ENCODE measurements at places on chromosomes 5 and 9. TPM values are rescaled to one million over a fixed set of nuclear protein-coding genes. Genes with fewer than 3 reads are reported as not detected.

- H3K36me3 ChIP-seq: no peaks in the 10 kb centered on the region
- DNase-seq: no peak
Observed at GRCh38 chr5:122697191-122697590, 77.7 kb upstream of the SNX2 start.

The SLC24A2 gene
- 0.30 TPM for total RNA-seq

- no peaks in the 10 kb centered on the region for H3K36me3 ChIP-seq
- H3K4me1 ChIP-seq: peaks cover 17% of the 10 kb centered on the region
- no peak overlapping the region for H3K4me3 ChIP-seq
- H3K27me3 ChIP-seq: no peaks in the 10 kb centered on the region
Observed at GRCh38 chr9:122125509-122126330, 32.6 kb upstream of the TTLL11 start.

The COMMD10 gene
- 32.7 TPM for total RNA-seq

The HTR4 gene
- not detected for total RNA-seq

DNA sequence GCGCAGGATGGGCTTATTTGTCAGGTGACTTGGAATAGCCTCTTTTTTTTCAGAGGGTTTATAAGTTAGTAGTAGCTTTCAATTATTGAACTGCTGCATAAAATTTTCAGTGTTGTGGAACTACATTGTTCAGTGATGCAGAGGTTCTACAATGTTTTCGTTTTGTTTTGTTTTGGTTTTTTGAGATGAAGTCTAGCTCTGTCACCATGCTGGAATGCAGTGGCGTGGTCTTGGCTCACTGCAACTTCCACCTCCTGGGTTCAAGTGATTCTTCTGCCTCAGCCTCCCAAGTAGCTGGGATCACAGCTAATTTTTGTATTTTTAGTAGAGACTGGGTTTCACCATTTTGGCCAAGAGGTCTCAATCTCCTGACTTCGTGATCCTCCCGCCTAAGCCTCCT, 22.0 kb downstream of the NUP188 start:
- no peaks in the 10 kb centered on the region for H3K27me3 ChIP-seq
- H3K27ac ChIP-seq: no peak overlapping the region
- H3K4me3 ChIP-seq: no peak overlapping the region
- H3K36me3 ChIP-seq: peaks cover 69% of the 10 kb centered on the region

DNA sequence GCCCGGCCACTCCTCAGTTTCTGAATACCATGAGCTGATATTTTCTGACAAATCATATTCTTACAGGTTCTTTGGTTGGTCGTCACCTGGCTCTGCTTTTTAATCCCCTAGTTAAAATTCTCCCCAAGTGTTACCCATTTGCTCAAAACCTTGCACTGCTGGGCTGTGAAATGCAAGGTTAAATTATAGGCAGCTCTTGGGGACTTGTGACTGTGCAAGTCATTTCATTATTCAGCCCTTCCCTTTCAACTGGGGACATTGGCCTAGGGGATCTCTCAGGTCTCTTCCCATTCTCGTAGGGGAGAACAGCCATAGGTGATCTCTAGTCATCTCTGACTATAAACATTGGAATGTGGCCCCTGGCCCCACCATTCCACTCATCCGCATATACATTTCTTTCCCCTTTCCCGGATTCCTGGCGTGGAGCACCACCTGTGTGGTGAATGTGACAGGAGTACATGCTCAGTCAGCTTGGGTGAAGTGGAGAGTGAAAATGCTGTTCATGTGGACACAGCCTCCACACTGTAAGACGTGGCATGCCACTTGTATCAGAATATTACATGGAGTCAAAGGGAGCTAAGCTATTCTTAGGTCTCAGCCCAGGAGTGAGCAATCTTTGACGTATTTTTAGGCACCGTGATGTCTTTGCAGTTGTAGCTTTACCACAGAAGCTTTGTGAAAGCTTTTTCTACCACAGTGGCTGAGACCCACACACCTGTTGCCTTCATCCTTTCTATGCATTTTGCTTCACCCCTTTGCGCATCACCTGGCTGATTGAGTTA, 386.7 kb downstream of the KDM4C start:
- no peak for DNase-seq
- peaks cover 14% of the 10 kb centered on the region for H3K36me3 ChIP-seq

- H3K4me3 ChIP-seq: no peak overlapping the region
- H3K36me3 ChIP-seq: no peaks in the 10 kb centered on the region
- no peak for DNase-seq
- H3K4me1 ChIP-seq: no peaks in the 10 kb centered on the region
Observed at GRCh38 chr5:147467973-147468508, 41.8 kb downstream of the DPYSL3 start.

The IFNA21 gene
- total RNA-seq: not detected

DNA sequence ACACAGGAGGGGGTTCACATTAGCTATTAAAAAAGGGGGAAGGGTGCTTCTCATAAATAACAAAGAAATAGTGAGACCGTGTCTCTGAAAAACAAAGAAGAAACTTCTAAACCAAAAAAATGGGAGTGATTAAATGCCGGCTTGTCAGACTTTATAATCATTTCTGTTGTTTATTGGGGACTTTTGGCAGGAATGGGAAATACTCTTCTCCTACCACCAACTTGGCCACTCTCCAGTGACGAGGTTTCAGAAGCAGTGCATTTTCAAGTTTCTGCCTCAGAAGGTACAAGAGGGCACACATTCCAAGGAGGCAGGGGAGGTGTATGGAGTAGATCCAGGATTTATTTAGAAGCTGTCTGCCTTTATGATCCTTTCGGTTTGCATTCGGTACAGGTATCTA, 46.2 kb downstream of the LIX1 start:
- no peak for DNase-seq
- no peaks in the 10 kb centered on the region for H3K36me3 ChIP-seq
- H3K4me3 ChIP-seq: no peak overlapping the region
- H3K27ac ChIP-seq: no peak overlapping the region

The IL9 gene
- total RNA-seq: not detected

DNA sequence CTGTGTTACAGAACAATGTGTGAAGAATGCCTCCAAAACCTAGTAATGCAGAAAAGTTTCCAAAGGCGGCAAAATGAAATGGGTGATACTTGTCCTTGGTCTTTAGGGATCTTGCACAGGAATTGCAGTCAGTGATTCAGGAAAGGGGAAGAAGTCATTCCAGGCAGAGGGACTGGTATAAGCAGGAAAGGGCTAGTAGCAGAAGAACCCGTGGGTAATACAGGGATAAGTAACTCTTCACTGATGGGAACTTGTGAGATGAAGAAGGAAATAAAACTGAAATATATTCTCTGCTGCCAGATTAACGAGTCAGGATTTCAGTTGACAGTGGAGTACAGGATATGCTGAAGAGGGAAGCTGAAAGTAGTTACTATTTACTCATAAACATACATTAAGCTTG, 1.2 kb downstream of the SRFBP1 start:
- H3K4me3 ChIP-seq: peak overlapping the region; percentile 98
- peaks cover 3% of the 10 kb centered on the region for H3K27me3 ChIP-seq
- H3K36me3 ChIP-seq: no peaks in the 10 kb centered on the region
- no peak overlapping the region for H3K27ac ChIP-seq

- H3K36me3 ChIP-seq: peaks cover 46% of the 10 kb centered on the region
- H3K27ac ChIP-seq: peak overlapping the region; percentile 79
- peak overlapping the region; percentile 71 for H3K4me3 ChIP-seq
- peaks cover 85% of the 10 kb centered on the region for H3K4me1 ChIP-seq
- DNase-seq: peak; percentile 34
Observed at GRCh38 chr9:89477811-89478630, 19.9 kb downstream of the SEMA4D start.

- DNase-seq: no peak
- no peaks in the 10 kb centered on the region for H3K4me1 ChIP-seq
- no peak overlapping the region for H3K4me3 ChIP-seq
- H3K36me3 ChIP-seq: no peaks in the 10 kb centered on the region
- no peaks in the 10 kb centered on the region for H3K27me3 ChIP-seq
- H3K27ac ChIP-seq: no peak overlapping the region
Observed at GRCh38 chr5:61044545-61044944, 99.5 kb downstream of the NDUFAF2 start.

GRCh38 chr9:125867751-125868415, 120.7 kb downstream of the PBX3 start:
- DNase-seq: no peak
- no peaks in the 10 kb centered on the region for H3K27me3 ChIP-seq
- no peak overlapping the region for H3K4me3 ChIP-seq
- H3K27ac ChIP-seq: no peak overlapping the region
- H3K36me3 ChIP-seq: no peaks in the 10 kb centered on the region

- no peak overlapping the region for H3K4me3 ChIP-seq
- no peaks in the 10 kb centered on the region for H3K27me3 ChIP-seq
- no peaks in the 10 kb centered on the region for H3K4me1 ChIP-seq
- no peak overlapping the region for H3K27ac ChIP-seq
- no peak for DNase-seq
Observed at GRCh38 chr5:151667083-151667482, 19.6 kb downstream of the SPARC start.

DNA sequence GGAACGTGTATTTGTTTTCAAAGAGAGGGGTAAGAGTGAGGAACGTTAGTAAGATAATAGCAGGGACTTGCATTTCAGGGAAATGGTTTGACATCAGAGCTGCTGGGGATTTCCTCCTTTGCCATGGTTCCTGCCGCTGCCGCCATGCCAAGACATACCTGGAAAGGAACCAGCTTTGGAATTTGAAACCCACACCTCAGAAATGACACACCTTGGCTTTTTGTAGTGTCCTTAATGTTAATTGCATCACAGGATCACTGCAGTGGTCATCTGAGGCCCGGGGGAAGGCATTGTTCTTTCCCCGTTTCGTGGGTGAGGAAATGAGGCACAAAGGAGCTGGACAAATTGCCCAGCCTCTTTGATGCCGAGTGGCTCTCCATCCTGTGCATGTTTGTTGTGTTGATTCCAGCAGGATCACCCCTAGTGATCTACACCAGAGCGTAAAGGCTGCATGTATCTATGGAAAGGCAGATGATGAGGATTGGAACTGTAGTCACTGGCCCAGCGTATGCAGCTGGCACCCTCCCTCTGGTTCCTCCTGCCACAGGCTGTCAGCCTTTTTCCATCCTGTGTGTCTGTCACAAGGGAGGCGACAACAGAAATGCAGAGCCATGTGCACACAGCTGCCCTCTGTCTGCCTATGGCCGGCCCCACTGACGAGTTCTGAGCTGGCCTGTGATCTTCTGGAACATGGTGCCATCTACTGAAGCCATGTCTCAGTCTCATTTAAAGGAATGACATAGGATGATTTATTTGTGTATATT, 37.8 kb downstream of the SLC46A2 start:
- H3K36me3 ChIP-seq: peaks cover 20% of the 10 kb centered on the region
- no peak for DNase-seq
- no peak overlapping the region for H3K27ac ChIP-seq
- no peaks in the 10 kb centered on the region for H3K4me1 ChIP-seq
- no peak overlapping the region for H3K4me3 ChIP-seq
- H3K27me3 ChIP-seq: no peaks in the 10 kb centered on the region

DNA sequence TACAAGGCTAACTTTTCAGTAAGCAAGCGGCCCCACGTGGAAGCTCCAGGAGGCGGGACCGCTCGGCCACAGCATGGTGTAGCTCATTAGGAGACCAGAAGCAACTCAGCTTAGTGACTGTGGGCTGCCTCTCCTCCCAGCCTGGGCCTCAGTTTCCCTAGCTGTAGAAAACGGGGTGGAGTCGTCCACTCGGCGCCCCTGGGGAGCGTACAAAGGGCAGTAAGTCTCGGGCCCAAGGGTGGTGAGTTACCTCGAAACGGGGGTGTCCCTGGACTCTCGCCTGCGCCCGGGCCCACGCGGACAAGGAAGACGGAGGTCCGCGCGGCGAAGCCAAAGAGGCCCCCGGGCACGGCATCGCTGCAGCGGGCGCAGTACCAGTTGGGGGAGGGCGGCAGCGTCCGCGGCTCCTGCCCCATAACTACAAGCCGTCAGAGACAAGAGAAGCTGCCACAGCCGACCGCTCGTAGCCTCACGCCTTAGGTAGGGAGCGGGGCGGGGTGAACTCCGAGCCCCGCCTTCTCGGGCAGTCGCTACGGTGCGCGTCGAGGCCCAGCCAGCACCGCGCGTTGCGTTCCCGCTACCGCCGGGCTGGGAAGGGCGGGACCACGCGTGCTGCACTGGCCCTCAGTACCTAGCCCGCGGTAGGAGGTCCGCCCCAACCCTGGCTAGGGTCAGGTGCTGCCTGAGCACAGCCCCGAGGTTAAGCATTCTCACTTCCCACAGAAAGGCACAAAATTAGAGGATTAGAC, at the start of gene GEMIN5:
GEMIN5 (minus strand) TSS at position 494 of the 749 bp plus-strand sequence; CDS start at position 416, 78 bp downstream.
- peaks cover 3% of the 10 kb centered on the region for H3K36me3 ChIP-seq
- H3K4me1 ChIP-seq: peaks cover 41% of the 10 kb centered on the region
- H3K27ac ChIP-seq: peak within 1 kb of the TSS; percentile 51
- H3K4me3 ChIP-seq: peak within 1 kb of the TSS; percentile 83

Data from CD4-positive, CD25-positive, alpha-beta regulatory T cell (primary cell).